ENCODE measurements at places on chromosomes 7 and 10.

DNA sequence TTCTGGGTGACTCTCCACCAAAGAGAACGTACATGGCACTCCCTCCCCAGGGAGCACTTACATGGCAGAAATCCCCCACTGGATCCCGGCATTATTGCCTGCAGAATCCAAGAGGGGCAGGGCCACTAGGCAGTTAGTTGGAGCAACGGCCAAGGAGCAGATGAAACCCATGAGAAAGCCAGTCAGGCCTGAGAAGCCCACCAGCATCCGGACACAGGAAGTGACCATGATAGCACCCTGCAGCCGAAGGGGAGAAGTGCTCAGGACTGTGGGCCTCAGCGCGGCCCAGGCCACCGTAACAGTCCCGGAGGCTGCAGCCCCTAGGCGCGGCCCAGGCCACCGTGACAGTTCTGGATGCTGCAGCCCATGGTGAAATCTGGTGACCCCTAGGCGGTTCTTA, 43.5 kb downstream of the STRA8 start:
- DNase-seq: no peak

DNA sequence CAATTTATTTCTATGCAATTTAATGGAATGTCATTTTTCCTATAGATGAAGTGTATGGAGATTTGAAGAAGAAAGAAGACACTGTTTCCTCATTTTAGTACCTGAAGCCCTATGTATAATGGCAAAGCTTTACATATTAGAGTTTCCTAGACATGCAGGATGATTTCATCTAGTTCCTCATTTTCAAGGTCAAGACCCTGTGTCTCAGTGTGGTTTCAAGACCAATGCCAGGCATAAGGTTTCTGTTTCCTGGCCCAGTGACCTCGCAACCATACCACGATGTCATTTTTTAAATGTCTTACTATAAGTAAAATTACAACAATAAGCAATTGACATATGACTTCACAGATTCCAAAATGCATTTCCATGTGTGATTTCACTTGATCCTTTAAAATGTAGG, 336.5 kb upstream of the PRKCQ start:
- DNase-seq: no peak

DNA sequence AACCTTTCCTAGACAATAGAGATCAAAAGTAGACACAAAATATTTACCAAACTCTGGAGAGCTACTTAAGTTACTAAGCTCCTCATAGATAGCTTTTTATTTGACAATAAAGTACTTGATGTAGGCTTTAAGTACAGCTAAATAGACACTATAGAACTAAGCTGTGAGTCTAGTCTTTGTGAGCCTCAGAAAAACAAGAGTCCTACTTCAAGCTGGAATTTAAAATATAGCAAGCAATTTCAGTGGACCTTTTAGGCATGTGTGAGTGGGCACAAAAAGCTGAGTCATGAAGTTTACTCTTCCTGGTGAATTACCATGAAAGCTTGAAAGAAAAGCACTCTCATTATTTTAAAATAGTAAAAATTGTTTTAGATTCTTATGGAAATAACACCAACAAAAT, 76.1 kb downstream of the ADD3 start:
- peak; percentile 43 for DNase-seq

- DNase-seq: peak; percentile 78
Measured at GRCh38 chr7:128849804-128850490, 12.7 kb upstream of the ATP6V1F start.

GRCh38 chr10:35770817-35771355, 128.8 kb upstream of the FZD8 start:
- no peak for DNase-seq

DNA sequence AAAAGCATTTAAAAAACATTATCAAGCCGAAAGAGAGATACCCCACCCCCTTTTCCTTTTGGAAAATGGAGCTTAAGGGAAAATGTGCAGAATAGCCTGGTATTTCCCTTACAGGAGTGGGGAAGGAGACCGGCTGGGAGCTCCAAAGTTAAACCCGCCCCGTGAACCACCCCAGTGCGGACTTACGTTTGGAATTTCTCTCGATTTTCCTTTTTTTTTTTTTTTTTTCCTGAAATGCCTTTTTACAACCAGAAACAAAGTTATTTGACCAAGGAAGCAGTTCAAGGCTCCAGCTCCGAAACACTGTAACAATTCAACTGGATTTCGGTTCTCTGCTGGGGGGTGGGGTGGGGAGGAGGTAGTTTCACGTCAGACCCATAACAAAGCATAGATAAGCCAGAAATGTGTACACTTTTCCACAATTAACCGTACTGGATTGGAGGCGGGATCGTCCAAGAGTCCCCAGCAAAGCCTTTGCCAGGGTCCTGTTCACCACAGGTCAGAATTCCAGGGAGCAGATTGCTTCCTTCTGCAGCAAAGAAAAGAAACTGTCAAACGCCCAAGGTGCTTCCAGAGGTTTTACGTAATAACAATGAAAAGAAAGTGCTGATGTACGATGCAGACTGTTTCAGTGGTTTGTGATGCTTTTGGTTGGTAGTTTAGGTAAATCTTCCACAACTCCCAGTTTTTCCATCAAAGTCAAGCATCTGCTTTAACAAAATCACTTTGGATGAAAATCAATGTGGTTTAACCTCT, 6.7 kb downstream of the SKIDA1 start:
- peak; percentile 21 for DNase-seq

DNA sequence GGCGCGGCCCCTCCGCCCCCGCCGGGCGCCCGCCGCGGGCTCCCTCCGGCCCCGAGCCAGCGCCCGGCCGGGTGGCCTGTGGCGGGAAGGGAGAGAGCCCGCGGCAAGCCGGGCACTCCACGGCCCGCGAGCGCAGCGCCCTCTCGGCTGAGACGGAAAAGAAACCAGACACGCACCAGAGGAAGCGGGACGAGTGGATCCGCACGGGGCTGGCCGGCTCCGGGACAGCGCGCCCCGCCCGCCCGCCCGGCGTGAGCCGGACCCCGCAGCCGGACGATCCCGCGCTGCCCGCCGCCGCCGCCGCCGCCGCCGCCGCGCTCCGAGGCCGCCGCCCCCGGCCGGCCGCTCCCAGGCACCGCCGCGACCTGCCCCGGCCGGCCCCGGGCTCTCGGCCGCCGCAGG, 300 bp downstream of the ARHGAP21 start:
- peak; percentile 33 for DNase-seq

DNA sequence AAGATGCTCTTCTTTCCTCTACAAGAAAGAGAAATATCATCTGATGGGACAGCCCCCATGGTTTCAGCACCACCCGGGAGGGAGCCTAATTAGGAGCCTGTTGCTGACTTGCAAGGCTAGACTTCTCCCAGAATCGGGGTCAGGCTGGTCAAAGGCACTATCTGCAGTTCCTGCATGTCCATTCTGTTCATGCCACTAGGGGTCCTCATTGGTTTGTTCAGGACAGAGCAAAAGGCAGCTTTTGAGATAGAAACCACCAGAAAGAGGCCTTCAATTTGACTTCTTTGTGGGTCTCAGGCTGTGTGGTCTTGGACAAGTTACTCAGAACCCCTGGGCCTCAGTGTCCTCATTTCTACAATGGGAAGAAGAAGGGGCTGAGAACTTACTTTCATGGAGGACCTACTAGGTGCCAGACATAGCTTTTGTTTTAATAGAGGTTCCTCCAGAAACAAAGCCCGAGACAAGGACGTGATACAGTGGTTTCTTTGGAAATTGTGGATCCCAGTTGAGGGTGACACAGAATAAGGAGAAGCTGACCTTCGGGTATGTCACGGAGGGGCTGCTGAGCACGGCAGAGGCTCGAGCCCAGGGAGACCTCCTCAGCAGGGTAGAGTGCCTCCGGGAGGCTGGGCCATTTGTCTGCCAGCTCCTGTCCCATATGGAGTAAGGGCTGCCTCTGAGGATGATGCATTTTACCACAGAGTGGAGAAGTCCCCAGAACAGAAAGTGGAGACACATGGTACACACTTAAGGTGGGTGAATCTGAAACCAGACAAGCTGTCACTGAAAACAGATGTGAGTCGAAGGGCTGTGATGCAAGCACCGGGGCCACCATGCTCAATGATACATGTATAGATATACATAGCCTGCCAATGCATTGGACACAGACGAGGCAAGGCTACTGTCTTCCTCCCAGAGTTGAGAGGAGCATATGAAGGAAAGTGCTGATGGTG, 33.1 kb upstream of the NEUROD6 start:
- DNase-seq: peak; percentile 71

DNA sequence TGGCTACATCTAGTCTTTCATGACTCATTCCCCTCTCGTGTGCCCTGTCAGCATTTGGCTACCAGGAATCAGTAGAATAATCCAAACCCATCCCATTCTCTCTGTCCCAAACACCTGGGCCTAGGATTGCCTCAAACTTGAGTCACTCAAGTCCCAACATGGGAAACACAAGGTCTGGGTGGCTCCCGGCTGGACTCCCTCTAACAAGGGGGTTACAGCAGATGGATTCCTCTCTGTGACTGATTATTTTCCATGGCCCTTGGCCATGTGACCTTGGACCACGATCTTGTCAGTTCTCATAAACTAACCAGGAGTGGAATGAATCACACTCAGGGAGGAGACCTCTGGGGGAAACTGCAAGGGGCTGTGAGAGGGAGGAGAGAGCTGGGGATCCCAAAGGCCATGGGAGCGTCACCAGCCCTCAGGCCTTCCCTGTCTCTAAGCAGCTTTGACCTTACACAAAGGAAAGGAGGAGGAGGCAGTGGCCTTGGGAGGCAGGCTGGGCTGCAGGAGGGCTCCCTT, 533.1 kb downstream of the KCNMA1 start:
- DNase-seq: no peak

GRCh38 chr7:29381206-29382094, 182.2 kb upstream of the PRR15 start:
- DNase-seq: no peak

- DNase-seq: no peak
Measured at GRCh38 chr7:33750177-33750576, 155.2 kb upstream of the BMPER start.

GRCh38 chr10:124878457-124878739, 63.5 kb upstream of the ZRANB1 start:
- DNase-seq: no peak

DNA sequence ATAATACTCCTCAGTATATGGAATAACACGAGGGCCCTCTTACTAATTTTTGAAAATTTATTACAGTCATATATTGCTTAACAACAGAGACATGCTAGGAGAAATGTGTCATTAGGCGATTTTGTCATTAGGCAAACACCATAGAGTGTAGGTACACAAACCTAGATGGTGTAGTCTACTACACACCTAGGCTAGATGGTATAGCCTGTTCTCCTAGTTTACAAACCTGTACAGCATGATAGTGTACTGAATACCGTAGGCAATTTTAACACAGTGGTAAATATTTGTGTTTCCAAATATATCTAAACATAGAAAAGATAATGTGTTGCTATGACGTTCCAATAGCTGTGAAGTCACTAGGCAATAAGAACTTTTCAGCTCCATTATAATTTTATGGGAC, 12.8 kb downstream of the OR2F1 start:
- DNase-seq: no peak

GRCh38 chr7:4845740-4846142, 16.1 kb downstream of the PAPOLB start:
- peak; percentile 54 for DNase-seq

DNA sequence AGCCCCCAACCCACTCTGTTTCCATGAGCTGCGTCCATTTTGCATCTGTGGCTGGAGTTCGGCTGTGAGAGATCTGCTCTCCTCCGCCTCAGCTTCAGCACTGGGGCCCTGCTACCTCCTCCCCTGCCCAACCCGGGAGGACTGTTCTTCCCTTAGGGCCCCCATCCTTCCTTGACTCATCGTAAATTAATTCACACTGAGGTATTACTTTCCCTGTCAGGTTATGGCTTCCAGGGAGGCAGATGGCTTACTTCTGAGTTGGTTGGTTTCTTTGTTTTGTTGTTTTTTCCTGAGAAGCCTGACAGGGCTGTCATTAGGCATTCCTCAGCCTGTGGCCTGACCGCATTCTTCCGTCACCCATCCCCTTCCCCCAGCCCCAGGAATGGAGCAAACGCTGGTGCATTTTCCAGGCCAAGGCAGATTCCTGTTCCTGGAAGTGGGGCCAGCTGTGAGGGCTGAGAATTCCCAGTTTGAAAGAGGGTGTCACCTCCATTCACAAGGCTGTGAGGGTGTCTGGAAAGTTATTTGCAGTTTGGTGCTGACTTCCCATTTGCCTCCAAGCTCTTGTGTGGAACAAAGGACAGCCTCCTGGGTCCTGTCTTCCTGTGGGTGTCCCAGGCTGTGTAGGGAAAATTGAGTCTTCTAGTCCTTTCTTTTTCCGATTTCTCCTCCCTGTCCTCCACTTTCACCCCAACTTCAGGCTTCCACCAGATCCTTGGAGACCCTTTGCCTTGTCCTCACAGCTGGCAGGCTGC, 11.7 kb downstream of the CPA5 start:
- DNase-seq: peak; percentile 97

DNA sequence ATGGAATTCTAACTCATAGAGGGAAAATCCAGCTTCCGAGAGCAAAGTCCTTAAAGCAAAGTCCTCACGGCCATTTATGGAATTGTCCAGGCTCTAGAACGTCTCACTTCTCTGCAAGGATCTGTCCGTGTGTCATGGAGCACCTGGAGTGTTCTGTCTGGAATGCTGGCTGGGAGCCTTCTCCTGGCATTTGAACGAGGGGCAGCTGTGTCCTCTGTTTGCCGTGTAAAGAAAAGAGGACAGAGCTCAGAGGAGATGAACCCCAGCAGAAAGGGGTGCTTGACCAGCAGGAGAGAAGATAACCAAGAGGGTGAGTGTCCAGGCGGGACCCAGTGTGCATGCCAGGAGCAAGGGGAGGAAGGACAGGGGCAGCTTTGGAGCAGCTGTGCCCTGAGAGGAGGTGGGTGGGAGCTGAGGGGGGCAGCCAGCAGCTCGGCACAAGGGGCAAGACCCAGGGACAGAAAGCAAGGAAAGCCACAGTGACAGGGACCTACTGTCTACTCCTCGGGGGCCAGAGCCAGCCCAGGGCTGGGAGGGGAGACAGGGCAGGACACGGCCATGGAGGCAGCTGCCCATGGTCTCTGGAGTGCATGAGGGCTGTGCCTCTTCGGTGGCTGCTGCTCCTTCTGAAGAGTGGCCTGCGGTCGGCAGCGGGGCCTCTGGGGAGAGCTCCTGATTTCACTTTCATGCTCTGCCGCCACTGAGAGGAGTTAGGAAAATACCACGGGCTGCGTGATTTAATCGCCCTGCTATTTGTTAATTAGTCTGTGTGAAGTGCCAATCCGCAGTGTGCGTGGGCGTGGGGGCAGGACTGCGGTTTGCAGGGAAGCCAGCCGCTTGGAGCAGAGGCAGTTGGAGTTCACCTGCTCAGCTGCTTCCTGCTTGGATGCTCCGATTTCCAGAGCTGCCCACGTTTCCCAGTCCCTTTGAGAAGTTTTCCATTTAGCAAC, 149.3 kb upstream of the SHH start:
- DNase-seq: peak; percentile 89

DNA sequence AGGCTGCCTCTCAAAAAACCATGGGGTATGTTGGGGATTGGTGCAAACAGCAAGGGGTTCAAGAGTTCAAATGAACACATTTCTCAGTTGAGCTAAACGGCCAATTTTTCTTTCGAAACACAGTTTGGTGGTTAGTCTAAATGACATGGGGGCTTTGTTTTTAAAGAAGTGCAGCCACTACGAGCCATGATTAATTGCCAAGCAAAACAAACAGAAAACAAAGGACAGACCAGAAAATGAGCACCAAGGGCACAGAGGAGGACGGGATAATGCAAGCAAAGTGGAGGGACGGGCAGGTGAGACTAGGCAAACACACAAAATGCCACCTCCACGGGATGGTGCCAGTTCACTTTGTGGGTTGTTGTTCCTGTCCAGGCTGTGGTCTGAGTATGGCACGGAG, 64.5 kb upstream of the PDLIM1 start:
- DNase-seq: no peak

Measured in ACHN (cell line).